ENCODE measurements at places on chromosomes 5 and 9. TPM values are rescaled to one million over a fixed set of nuclear protein-coding genes. Genes with fewer than 3 reads are reported as not detected.

ELOVL7 gene
- total RNA-seq = 0.72 TPM

OR1Q1 gene
- not detected for total RNA-seq

FOXD4L3 gene
- not detected for total RNA-seq

ROR2 gene
- total RNA-seq = 4.9 TPM

CHSY3 gene
- 11.9 TPM for total RNA-seq

- peaks cover 3% of the 10 kb centered on the region for H3K27me3 ChIP-seq
- H3K4me3 ChIP-seq = no peak overlapping the region
- DNase-seq = no peak
- H3K27ac ChIP-seq = no peak overlapping the region
- no peaks in the 10 kb centered on the region for H3K4me1 ChIP-seq
- no peaks in the 10 kb centered on the region for H3K36me3 ChIP-seq
Measured at GRCh38 chr9:1008216-1008615, 31.8 kb downstream of the DMRT3 start.

- no peaks in the 10 kb centered on the region for H3K36me3 ChIP-seq
- no peak overlapping the region for H3K27ac ChIP-seq
- no peaks in the 10 kb centered on the region for H3K27me3 ChIP-seq
- no peak for DNase-seq
- no peaks in the 10 kb centered on the region for H3K4me1 ChIP-seq
- H3K4me3 ChIP-seq = no peak overlapping the region
Measured at GRCh38 chr9:83020864-83021263, 42.1 kb downstream of the RASEF start.

- no peak overlapping the region for H3K27ac ChIP-seq
- DNase-seq = peak; percentile 55
- H3K36me3 ChIP-seq = no peaks in the 10 kb centered on the region
Measured at GRCh38 chr9:72315089-72315509, 49.9 kb downstream of the ZFAND5 start.

DNA sequence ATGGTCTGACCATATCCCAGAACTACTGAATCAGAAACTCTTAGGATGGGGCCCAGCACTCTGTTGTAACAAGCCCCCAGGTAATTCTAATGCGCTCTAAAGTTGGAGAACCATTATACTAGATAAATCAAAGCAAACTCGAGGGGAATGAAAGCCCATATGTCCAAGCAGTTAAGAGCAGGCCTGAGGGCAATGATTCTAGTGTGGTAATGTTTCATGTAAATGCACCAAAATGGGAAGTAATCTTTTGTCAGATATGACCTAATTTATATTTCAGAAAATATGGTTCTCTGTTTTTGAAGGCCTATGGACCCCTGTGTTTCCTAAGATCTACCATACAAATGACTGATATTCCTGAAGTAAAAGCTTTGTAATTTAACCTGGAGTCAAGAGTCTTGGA lies 108.0 kb upstream of the PTGER4 start:
- no peak overlapping the region for H3K4me3 ChIP-seq
- peaks cover 12% of the 10 kb centered on the region for H3K4me1 ChIP-seq
- H3K27me3 ChIP-seq = no peaks in the 10 kb centered on the region
- no peaks in the 10 kb centered on the region for H3K36me3 ChIP-seq
- no peak for DNase-seq

GRCh38 chr9:79924836-79925235 lies 353.1 kb downstream of the TLE4 start:
- DNase-seq = no peak
- H3K4me1 ChIP-seq = no peaks in the 10 kb centered on the region
- H3K4me3 ChIP-seq = no peak overlapping the region
- no peaks in the 10 kb centered on the region for H3K27me3 ChIP-seq

SLC1A1 gene
- total RNA-seq = 6.4 TPM

- no peak overlapping the region for H3K4me3 ChIP-seq
- no peaks in the 10 kb centered on the region for H3K27me3 ChIP-seq
- DNase-seq = no peak
- H3K4me1 ChIP-seq = peaks cover 39% of the 10 kb centered on the region
- no peak overlapping the region for H3K27ac ChIP-seq
Measured at GRCh38 chr9:110748251-110748893, 79.8 kb downstream of the MUSK start.

TUSC1 gene
- 1.9 TPM for total RNA-seq

DNA sequence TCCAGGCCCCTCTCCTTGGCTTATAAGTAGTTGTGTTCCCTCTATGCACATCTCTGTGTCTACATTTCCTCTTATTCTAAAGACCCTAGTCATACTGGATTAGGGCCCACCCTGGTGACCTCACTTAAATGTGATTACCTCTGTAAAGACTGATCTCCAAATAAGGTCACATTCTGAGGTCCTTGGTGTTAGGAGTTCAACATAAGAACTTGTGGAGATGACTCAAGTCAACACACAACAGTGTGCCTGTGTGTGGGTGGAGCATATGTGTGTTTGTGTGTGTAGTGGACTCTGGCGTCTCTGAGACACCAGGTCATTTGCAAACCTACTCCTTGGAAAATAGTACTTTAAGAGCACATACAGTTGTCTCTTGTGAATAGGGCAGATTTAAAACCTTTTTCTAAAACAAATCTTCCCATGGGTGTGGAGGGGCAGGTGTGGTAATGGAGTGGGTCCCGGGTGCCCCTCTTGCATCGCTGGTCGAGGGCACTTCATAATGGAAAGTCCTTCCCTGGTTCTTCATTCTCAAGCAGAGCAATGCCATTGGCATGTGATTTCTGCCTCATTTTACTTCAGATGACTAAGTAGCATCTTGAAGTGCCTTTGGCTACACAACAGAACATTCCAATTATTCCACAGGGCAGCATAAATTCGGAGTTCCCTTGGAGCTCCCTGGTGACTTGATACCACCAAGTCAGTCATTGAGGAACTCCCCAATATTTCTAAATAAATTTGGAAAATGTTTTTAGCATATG lies 84.4 kb downstream of the C9orf152 start:
- H3K4me1 ChIP-seq = peaks cover 56% of the 10 kb centered on the region
- H3K4me3 ChIP-seq = no peak overlapping the region
- H3K27ac ChIP-seq = peak overlapping the region; percentile 89

IL9 gene
- total RNA-seq = not detected

SGCD gene
- 2.9 TPM for total RNA-seq

IFNA21 gene
- total RNA-seq = not detected

DNA sequence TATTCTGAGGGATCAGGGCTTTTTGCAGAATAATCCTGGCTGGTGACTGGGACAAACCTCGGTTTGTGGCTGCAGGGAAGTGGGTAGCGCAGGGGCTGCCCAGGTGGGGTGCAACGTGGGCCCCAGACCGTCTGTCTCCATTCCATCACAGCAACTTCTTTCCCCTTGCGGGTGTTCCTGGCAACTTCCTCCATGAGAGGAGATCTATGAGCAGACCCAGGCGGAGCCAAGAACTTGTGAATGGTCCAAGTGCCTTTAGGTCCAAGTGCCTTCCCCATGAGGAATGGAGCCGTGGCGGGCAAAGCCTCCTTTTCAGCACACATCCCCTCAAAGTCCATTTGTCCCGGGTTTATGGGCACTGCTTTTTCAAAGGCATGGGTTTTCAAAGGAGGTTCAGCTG lies 136.5 kb downstream of the PHF2 start:
- no peak for DNase-seq
- no peaks in the 10 kb centered on the region for H3K4me1 ChIP-seq
- no peak overlapping the region for H3K27ac ChIP-seq
- H3K36me3 ChIP-seq = no peaks in the 10 kb centered on the region

GRCh38 chr5:95027151-95027721 lies 257.7 kb downstream of the MCTP1 start:
- H3K27ac ChIP-seq = no peak overlapping the region
- H3K4me3 ChIP-seq = no peak overlapping the region
- no peak for DNase-seq
- no peaks in the 10 kb centered on the region for H3K4me1 ChIP-seq

DNA sequence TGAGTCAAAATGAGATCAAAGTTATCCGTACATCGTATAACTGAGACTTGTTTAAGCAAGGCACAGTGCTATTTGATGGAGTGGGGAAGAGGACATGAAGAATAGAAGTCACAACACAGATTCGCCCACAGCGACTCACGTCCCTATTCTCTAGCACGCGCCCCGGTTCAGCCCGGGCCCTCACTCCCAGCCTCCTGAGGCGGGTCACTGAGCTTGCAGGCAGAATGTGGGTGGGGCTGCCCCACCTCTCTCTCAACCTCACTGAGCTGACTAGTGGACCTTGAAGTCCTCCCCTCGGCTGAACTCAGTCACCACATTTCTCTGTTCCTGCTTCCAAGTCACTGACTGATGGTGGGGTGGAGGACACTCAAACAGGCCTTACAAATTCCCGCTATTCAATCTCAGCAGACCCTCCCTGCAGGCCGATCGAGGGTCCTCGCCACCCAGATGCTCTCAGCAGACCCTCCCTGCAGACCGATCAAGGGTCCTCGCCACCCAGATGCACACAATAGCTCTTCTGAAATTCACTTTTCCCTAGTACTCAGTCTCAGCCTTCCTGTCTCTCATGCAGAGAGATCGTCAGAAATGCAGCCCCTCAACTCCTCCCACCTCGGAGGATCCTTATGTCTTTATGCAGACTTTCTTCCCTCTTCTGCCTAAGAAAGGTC lies 12.9 kb downstream of the GLDC start:
- H3K27me3 ChIP-seq = no peaks in the 10 kb centered on the region
- no peaks in the 10 kb centered on the region for H3K36me3 ChIP-seq
- no peaks in the 10 kb centered on the region for H3K4me1 ChIP-seq
- no peak overlapping the region for H3K4me3 ChIP-seq
- no peak overlapping the region for H3K27ac ChIP-seq
- DNase-seq = no peak

DNA sequence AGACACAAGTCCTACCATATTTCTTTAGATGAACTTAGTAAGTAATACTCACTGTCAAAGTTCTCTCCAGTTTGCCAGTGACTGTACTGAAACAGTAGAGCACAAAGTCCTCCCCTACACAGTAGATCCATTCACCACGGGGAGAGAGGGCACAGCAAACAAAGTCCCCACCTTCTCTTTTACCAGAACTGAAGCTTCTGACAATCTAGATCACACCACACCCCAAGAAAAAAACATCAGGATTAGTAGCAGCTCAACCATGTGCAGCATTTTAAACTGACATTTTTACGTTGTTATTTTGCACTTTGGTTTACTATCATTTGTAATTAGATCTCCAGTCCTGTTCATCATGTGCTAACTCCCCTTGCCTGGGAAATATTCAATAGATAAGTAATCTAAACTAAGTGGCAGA lies 23.0 kb downstream of the DNAJA1 start:
- H3K27ac ChIP-seq = no peak overlapping the region
- H3K27me3 ChIP-seq = no peaks in the 10 kb centered on the region
- peaks cover 25% of the 10 kb centered on the region for H3K36me3 ChIP-seq
- H3K4me3 ChIP-seq = no peak overlapping the region
- peaks cover 15% of the 10 kb centered on the region for H3K4me1 ChIP-seq
- DNase-seq = no peak

GRCh38 chr5:131661933-131662332 lies 26.9 kb upstream of the RAPGEF6 start:
- H3K27me3 ChIP-seq = no peaks in the 10 kb centered on the region
- no peak for DNase-seq
- H3K36me3 ChIP-seq = peaks cover 3% of the 10 kb centered on the region
- no peak overlapping the region for H3K4me3 ChIP-seq
- no peak overlapping the region for H3K27ac ChIP-seq
- H3K4me1 ChIP-seq = no peaks in the 10 kb centered on the region

C9orf50 gene
- total RNA-seq = not detected

DNA sequence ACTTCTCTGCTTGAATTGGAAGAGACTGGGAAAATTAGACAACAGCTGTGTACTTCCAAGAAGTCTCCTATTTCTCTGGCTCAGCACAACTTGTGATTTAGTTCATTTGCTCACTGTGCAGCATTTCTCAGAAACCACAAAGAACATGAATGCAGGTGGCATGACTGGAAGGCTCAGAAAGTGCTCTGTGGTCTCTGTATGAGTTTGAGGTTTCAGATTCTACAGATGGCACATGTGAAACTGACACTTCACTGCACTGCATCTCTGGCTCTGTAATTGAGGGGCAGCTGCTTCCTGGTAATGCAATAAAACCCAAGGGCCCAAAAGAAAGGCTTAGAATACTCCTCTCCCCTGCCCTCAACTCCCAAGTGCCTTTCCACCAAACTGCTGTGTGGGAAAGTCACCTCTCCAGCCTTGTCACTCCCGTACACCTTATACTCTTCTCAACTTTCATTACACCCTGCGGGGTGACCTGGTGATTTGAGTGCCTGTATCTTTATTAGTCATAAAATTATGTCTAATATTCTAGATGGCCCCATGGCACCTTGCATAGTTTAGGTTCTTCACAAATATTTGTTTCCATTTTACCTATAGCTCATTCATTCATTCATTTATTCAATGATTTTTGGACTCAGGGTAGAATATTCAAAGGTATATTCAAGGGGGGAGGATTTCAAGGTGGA lies 82.5 kb downstream of the ESM1 start:
- H3K27ac ChIP-seq = no peak overlapping the region
- no peaks in the 10 kb centered on the region for H3K4me1 ChIP-seq
- H3K27me3 ChIP-seq = peaks cover 10% of the 10 kb centered on the region
- no peak overlapping the region for H3K4me3 ChIP-seq
- H3K36me3 ChIP-seq = no peaks in the 10 kb centered on the region
- DNase-seq = peak; percentile 69

DNA sequence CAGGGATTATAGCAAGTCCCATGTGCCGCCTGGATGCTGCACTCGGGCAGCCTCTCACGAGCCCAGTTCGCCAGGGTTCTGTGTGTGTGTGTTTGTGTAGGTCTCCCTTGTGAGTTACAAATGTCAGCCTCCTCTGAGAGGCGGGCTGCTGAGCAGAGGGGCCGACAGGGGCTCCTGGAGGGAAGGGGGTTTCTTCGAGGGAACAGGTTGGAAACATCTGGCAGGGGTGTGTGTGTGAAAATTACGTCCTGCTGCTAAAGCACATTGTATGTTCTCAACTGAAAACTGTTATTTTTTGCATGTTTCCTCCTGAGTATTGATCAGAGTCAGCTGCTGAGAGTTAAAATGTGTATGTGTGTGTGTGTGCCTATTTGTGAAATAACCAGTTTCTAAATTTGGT lies 9.7 kb downstream of the GALNT10 start:
- peaks cover 44% of the 10 kb centered on the region for H3K4me1 ChIP-seq
- no peak for DNase-seq
- no peak overlapping the region for H3K27ac ChIP-seq
- H3K27me3 ChIP-seq = no peaks in the 10 kb centered on the region
- H3K36me3 ChIP-seq = peaks cover 8% of the 10 kb centered on the region

- H3K4me1 ChIP-seq = peaks cover 74% of the 10 kb centered on the region
- H3K36me3 ChIP-seq = peaks cover 42% of the 10 kb centered on the region
- no peaks in the 10 kb centered on the region for H3K27me3 ChIP-seq
- no peak overlapping the region for H3K4me3 ChIP-seq
- H3K27ac ChIP-seq = peak overlapping the region; percentile 95
Measured at GRCh38 chr9:127521919-127522304, 70.6 kb downstream of the LRSAM1 start.

DNA sequence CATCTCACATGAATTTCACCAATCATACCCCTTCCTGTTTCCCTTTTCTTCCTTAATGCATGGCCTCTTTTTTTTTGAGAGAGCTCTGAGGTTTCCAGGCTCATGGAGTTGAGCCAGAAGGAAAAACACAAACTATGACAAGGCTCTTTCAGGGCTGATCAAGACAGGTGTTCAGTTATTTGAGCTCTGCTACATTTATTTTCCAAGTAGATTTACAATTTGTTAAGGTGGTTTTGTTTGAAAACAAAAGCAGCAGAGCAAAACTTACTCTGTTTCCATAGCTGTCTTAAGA lies 62.4 kb upstream of the IL7R start:
- no peak overlapping the region for H3K27ac ChIP-seq
- H3K4me1 ChIP-seq = no peaks in the 10 kb centered on the region
- no peaks in the 10 kb centered on the region for H3K27me3 ChIP-seq
- no peak overlapping the region for H3K4me3 ChIP-seq

All from astrocyte (in vitro differentiated cells and primary cell).